ENCODE measurements at places on chromosomes 6 and 20.
A peak's percentile ranks its signal among the peaks of the same experiment; 100 is the strongest.

- DNase-seq = no peak
Observed at GRCh38 chr6:52512199-52512598, 64.7 kb downstream of the TRAM2 start.

GRCh38 chr6:7719364-7719850 lies 6.5 kb upstream of the BMP6 start:
- DNase-seq = no peak

GRCh38 chr6:20805021-20805420 lies 270.8 kb downstream of the CDKAL1 start:
- DNase-seq = peak; percentile 30

GRCh38 chr20:10992731-10993130 lies 318.9 kb upstream of the JAG1 start:
- DNase-seq = no peak

GRCh38 chr20:58870293-58871014 lies 17.9 kb downstream of the GNAS start:
- peak; percentile 49 for DNase-seq

DNA sequence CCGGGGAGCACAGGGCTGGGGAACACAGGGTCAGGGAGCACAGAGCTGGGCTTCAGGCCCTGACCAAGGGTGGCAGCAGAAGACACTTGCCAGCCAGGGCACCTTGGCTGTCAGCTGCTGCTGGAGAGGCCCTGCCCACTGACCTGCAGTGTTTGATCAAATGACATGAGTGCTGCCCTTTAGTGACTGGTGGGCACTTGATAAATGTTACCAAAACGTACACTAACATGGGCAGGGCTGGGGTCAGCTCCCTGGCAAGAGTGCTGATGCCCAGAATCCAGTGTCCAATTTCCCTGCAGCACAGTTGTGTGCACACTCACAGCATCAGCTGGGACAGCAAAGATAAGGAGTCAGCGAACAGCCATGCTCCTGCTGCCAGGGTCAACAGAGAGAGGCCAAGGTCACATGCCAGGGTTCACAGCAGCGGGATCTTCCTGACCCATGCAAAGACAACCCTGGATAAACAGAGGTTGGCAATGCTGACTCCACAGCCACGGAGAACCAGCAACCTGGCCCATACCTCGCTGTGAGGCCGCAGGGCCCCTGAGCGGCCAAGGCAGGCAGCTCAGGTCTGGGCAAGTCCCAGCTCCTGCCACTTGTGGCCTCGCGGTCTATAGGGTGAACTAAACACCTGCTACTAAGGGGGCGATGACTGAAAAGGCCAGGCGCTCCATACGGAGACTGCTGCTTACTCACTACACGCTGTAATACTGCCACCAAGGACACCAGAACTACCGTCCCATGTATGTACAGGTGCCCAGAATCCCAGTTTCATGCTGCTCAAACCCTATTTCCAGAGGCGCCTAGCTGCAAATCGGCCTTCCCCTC lies 46.3 kb downstream of the NINL start:
- DNase-seq = peak; percentile 47

- no peak for DNase-seq
Observed at GRCh38 chr20:50933589-50933988, 2.4 kb upstream of the ADNP start.

Measured in GM12865 (cell line).